Stimulated activated CD8-positive, alpha-beta memory T cell treated with anti-CD3 and anti-CD28 coated beads, Interleukin-4, amount 100 ng/mL, for 4 hours (primary cell): ENCODE measurements at places on chromosomes 2 and 18.

DNA sequence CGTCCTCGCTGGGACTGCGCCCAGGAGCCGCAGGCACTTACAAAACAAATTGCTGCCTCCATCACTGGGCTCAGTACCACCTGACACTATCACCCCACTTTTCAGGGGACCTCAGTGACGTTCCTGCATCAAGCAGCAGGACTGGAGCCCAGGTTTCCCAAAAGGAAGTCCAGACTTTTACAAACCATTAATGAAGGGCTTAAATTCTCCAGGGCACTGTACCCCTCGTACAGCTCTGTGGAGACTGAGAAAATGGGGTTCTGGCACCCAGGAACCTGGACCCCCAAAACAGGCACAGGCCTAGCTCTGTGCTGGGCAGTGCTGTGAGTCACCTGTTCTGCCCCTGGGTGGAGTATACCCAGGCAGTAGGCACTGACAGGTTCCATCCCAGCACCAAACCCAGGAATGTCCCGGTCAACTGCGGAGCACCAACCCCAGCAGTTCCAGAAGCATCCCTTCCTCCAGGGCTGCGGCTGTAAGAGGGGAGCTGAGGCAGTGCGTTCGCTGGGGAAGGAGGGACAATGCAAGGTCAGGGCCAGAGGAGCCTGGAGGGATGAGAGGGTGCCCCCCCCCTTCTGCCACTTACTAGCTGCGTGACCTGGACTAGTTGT lies 24.6 kb upstream of the NOTO start:
- DNase-seq: no peak

DNA sequence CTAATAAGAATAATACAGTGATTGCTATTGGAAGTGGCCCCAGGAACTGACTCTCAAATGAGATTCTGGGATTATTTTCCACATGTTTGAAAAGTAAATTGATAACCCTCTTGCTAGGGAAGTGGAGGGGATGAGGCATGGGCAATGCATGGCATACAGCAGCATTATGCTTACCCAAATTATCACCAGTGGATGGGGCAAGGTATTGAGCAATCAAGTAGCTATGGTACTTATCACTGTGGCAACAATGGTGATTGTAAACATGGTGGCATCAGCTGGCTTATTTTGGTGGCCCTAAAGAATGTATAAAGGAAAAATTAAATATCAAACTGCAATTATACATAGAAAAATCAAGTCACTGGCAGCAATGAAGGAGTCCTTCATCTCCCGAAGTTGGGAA lies 155.1 kb downstream of the FIGN start:
- no peak for DNase-seq

DNA sequence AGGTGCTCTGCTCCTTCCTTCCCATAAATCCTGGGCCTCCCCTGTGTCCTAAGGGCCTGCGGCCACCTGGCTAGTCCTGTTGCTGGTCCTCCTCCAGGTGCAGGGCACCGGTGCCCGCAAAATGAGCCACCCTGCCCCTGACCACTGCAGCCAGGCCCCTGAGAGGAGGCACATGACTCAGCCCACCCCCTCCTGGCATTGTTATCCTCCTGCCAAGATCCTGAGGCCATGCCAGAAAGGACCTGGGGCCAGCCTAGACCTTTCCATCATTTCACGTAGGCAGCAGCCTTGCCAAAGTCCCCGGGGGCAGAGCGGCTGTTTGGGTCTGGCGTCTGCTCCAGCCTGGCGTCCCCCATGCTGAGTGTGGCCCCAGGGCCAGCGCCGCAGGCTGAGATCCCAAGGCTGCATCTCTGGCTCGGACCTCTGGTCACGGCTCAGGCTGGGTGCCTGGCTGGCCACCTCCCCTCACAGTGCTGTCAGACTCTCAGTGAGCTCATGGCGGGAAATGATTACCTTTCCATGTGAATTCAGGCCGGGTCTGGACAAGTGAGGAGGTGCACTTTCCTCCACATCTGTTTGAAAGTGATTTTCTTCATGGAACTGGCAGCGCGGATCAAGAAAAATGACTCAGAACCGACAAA lies 81.0 kb downstream of the NDUFA10 start:
- no peak for DNase-seq

DNA sequence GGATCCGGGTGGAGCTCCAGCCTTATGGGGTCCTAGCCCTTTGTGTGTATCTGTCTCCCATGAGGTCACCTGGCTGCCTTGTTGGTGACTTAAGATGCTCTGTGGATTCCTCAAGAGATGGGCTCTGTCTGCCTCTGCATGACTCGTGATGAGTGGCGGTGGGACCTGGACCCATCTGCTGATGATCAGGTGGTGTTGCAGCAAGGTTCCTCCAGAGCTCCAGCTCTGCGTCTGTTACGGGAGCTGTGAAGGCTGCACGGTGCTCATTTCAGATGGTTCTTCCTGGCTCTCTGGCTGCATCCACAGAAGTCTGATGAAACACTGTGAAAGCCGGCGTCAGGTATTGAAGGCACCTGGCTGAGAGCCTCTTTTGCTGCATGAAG lies 2.4 kb downstream of the AGAP1 start:
- DNase-seq: no peak

DNA sequence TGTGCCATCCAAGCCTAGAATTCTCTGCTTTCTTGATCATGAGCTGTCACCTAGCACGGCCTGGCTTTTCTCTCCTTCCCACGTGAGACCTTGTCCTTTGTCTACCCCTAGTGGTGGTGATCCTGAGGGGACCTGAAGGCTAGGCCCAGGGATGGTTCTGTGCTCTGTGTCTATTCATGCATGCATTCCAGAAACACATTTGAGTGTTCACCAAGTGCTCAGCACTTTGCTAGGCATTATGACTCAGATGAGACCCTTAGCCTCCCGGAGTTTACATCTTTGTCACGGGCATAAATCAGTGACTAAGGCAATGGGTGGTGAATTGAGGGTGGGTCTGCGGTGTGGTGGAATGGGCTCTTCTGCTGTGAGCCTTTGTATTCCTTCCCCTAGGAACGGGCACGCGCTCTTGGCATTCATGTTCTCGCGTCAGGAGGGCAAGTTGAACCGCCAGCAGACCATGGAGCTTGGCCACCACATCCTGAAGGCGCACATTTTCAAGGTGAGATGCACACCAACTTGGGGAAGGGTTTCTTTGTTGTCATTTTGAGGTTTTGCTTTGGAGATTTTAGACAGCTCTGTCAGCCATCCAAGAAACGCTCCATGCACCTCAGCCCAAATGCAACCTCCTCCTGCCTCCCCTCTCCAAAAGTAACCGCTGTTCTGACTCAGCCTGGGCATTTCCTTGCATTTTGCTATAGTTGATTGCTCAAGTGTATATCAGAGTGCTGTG lies 100.9 kb downstream of the WDSUB1 start:
- no peak for DNase-seq

GRCh38 chr2:38690499-38691420 lies 24.8 kb downstream of the GALM start:
- no peak for DNase-seq

DNA sequence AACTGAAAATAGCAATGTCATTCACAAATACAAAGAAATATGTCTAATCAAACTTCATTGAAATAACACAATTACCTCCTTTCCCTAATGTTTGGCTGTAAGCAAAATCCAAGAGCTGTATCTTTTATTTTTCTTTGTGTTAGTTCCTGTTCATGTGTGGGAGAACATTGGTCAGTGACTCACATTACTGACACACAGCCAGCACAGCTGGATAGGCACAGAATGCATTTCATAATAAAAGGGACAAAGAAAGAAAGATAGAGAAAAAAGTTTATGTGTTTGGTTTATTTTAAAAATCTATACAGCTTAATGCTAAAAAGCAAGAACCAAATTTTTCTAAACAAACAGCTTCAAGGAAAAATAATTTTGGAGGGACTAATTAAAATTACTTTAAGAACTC lies 185.6 kb upstream of the COL3A1 start:
- no peak for DNase-seq

- peak; percentile 2 for DNase-seq
Measured at GRCh38 chr2:26298638-26299393, 47.1 kb upstream of the SELENOI start.

DNA sequence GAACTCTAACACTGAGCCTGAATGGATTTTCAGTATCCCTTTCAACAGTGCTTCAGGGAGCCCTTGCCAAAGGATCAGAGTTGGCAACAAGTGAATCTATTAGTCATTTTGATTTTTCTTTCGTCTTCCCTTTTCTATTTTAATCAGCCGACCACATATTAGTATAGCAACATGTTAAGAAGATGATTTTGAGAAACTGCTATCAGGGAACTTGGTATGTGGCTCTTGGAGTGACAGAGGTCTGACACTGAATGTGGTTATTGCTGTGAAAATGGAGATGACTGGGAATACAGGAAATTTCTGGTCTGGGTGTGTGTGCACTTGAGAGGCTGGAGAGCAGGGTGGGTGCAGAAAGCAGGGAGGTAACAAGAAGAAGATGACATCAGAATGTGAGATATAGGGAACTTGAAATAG lies 28.7 kb upstream of the IL1RL1 start:
- no peak for DNase-seq

- DNase-seq: no peak
Measured at GRCh38 chr2:239206042-239206441, 194.8 kb downstream of the HDAC4 start.
